Brain pericyte (primary cell): ENCODE measurements at places on chromosomes 1 and 21.

GRCh38 chr1:175182201-175182746 is 10.3 kb downstream of the KIAA0040 start:
- no peak for DNase-seq

GRCh38 chr21:38950435-38951094 is 144.8 kb downstream of the ETS2 start:
- no peak for DNase-seq

DNA sequence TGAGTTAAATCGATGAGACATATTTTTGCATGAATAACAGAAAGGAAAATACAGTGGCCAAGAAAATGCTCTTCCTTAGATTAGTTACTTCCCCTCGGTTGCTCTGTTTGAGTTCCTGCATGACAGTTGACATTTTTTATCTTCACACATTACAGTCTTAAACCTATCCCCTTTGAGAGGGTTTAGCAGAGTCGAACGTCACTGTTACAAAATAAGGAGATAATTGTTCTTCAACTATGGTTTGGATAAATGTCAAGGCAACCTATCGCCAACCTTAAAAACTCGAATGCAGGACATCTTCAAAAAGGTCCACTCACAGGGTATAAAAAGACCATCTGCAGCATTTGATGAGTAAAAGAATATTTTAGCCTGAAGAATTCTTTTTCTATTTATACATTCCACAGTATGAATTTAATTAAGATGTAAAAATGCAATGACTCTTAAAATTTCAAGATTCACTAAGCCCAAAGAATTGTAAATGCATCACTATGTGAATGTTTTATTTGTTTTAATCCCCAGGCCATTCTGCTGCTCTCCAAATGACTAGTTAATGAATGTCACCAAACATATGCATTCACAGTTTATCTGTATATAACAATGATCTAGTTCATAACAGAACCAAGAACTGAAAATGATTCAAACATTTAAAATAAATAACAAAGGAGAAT is 68.9 kb upstream of the COL11A1 start:
- no peak for DNase-seq

DNA sequence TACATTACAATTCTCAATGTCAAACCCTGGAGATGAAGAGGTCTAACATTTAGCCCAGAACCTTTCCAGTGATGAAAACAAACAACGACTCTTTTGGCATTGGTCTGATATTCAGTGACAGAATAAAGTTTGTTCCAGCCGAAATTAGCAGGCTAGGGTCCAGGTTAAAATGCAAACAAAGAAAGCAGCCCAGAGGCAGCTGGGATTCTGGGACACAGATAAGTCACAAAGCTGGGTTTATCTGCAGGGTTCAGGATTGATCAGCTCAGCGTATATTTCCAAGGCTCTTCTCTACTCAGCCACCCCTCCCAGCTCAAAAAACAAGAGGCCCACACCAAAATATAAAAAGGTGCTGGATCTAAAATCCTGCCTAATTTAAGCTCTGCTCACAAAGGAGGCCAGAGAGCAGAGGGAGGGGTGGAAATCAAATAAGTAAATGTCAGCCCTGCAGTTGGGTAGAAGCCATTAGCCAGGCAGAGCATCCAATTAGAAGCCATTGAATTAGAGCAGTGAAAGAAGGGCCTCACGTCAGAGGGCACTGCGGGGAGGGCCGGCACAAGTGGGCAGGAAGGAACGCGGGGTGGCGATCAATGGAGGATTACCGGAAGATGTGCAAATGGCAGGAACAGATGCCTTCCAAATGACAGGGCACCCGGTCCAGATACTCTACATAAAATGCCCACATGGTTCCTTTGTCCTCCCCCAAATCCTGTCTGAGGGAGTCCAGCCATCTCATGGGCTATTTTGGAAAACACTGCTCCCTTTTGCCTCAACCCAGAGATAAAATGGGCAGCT is 3.2 kb upstream of the KLHDC8A start:
- no peak for DNase-seq

GRCh38 chr1:15849775-15850324 is 2.3 kb downstream of the SPEN start:
- peak; percentile 17 for DNase-seq

DNA sequence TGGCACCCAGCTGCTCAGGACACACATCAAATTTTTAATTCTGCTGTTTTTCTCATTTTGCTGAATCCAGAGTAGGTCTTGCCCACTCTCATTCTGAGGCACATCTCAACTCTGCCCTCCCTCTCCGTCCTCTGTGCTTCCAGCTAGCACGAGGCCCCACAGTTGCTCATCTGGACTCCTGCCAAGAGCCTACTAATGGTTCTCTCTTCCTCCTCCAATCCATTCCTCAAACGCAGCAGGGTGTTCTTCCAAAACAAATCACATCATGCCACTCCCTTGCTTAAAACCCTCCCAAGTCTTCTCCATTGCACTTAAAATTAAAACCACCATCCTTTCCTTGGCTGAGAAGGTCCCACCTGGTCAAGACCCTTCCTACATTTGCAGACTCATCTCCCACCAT is 49.8 kb upstream of the SCAF4 start:
- no peak for DNase-seq

- DNase-seq: no peak
These were observed 63.5 kb upstream of the BMP8A start for GRCh38 chr1:39427912-39428311.

DNA sequence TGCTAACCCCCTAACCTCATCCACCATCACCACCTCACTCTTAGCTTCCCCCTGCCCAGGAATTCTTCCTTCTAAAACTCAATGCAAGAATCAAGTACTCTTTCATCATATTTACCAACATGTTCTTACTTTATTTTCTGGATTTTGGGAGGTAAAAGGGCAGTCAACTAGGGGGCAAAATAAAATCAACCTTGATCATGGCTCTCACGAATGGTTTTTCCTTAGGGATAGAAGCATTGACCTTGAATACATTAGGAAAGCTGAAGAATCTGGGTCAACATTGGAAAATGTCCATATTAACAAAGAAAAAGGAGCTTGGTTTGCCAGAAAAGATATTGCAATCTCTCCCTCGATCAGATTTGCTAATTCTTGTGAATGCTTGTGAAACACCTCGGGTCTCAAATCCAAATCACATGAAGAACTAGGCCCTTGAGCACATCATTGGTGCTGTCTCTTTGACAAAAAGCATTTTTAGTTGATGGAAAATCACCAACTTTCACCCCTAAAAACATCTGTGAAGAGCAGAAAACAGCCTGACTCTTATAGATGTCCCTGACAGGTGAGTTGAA is 58.9 kb downstream of the ZC3H11B start:
- DNase-seq: no peak

DNA sequence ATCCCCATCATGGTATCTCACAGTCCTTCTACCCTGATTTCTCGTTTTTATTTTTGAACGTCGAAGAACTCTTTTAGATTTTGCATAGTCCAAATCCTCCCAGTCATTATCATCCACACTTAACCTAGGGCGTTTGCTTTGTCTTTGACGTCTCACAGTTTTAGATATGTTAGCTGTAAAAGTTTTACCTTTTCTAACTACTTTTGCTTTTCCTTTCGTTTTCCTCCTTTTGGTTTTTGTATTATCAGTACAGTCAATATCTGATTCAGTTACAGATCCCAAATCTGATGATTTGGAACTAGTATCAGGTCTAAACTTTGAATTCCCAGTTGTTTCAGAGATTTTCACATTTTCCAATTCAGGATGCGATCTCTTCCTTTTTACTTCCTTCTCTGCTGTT is 13.1 kb upstream of the PSMG1 start:
- no peak for DNase-seq

DNA sequence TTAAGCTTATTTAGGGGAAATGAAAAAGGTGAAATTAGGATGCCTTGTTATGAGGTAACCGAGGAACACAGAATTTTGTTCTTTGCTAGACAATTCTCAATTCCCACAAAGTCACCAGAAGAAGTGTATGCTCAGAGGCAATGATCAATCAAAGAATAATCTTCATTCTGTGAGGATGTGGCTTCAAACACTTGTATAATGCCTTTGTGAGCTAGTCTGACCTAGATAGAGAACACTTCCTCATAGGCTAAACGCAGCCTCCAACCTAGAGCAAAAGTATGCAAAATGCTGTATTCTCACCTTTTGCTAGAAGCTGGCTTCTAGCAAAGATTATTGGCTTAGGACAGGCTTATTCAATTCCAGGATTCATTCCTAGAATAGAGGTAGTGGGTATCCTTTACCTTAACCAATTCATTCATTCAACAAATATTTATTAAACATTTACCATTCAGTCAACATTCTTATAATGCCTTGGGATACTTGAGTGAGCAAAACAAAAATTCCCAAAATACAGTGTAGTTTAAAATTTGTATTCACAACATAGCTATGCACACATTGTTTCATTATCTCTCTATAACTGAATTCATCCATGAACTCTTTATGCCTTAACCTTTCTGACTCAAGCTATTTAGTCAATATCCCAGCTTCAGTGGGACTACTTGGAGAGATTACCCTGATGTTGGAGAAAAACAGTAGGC is 530.2 kb downstream of the PTPRC start:
- no peak for DNase-seq

DNA sequence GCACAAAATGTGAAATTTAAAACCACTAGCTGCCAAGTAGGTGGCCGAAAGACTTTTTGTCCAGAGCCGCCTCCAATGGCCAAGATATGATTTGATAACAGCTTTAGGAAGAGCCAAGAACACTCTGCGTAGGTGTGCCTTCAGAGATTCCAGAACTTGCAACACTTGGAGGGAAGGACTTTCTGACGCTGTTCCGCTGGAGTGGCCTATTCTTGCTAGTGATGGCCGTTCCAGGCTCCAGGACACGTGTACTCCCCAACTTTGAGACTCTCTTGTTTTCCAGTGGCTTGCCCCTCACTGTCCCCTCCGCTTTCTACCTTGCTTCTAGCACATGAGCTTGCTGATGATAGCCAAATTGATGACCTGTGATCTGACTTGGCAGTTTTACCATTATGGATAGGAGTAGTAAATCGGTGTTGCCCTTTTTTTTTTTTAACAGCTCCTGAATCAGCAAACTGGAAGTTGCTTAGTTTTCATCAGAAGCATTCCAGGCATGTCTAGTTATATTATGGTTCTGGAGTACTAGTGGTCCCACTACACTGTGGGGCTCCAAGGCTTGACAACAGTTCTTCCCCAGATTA is 1.0 kb downstream of the PRDX6 start:
- no peak for DNase-seq

GRCh38 chr1:10835822-10836421 is 39.5 kb upstream of the CASZ1 start:
- no peak for DNase-seq

- DNase-seq: no peak
These were observed 96.0 kb upstream of the TNFSF4 start for GRCh38 chr1:173302890-173303829.

- DNase-seq: no peak
These were observed 11.7 kb downstream of the COL18A1 start for GRCh38 chr21:45416620-45417019.

DNA sequence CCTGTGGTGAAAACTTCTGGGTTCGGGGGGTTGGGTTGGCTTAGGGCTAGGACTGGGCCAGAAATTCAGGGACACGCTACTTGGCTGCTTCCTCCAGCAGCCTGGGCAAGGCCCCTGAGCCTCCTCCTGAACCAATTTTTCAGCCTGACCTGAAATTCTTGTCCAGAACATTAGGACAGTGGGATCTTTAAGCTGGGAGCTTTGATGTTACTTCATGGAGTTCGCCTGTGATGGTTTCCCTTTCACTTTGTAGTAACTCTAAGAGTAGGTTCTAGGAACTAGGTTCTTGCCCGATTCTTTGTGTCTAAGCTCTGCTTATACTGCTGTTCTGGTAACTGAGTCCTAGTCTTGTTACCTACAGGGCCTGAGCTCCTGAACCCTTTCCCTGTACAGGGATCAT is 75.3 kb downstream of the S1PR1 start:
- no peak for DNase-seq

- no peak for DNase-seq
These were observed 2.2 kb downstream of the GAS5 start for GRCh38 chr1:173865468-173866164.

DNA sequence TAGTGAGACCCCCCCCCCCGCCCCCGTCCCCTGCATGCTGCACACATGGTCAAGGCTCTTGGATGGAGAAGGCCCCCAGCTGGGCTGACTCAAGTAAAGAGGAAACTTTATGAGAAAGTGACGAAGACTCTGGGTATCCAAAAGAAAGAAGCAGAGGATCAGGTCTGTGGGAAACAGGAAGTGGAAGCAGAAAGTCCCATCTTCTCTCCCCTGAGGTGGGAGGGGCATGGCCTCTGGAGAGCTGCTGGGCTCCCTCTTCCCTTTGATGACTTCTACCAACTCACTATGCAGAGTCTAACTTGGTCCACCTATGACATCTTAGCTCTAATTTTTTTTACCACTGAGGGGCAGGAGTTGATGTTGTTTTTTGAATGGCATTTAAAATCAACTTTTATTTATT is 42.7 kb upstream of the LIN9 start:
- no peak for DNase-seq

DNA sequence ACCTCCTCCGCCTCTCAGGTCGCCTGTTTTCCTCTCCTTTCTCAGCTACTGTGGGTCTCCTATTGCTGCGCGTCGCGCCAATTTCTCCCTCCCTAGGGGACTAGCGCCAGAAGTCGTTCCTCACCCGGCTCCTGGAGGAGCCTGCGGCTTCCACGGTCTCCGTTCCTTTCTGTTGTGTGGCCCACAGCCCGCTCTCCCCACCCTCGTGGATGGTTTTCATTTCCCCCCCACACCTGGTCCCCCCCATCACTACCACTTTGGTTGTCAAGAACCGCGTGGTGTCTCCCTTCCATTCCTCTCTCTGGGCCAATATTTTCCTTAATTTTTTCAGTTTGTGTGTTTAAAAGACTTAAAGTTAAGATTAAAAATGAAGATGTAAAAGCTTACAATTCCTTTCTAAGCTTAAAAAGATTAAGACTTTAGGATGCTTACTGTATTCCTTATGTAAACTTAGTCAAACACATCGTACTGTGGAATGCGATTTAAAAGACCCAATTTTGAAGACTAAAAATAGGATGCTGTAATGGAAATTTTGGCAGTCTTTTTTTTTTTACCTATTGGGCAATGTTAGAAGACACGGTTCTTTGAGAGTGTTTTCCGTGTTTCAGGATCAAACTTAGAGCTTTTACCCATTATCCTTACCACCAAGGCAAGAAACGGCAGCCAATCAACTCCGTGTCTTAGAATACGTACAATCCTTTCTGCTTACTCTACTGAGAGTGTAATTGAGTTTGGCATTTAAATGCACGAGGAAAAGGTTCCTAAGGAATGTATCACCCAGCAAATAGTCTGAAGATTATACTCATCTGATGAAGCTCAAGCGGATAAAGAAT is 773 bp downstream of the CNST start:
- peak; percentile 16 for DNase-seq

DNA sequence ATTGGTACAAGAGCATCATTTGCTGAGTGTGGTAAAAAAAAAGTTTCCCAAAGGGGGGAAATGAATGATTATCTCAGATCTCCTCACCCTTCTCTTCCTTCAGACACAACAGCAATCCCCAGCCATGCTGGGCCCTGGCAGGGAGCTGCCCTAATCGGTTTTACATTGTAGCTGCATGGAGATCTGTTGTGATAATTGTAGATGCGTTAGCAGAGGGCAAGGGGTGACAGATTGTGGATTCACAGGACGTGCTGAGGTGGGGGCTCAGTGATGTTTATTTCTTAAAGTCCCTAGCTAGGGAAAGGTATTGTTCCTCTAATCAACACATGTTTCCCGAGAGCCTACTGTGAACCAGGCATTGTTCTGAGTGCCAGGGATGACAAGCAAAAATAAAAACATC is 304.1 kb downstream of the PBX1 start:
- DNase-seq: no peak

GRCh38 chr1:206586501-206587445 is 25.5 kb downstream of the EIF2D start:
- DNase-seq: no peak
